HT1080 (cell line): ENCODE measurements at places on chromosomes 11 and 22.

DNA sequence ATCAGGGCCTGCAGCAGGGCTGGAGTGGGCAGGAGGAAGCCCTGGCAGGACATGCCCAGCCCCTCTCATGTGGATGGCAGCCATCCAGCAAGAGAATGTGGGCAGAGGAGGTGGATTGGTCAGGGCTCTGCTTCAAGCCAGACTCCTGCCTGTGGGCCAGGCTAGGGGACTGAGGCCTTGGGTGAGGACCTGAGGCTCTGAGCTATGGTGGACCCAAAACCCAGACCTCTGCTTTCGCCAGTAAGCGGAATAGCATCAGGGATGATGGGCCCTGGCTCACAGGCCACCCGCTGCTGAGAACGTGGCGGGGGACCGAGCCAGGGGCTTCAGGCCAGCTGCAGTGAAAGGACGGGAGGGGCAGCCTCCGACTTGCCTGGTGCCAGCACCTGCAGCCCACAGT, 57.4 kb downstream of the LINC01488 start:
- no peak for DNase-seq

- no peak for DNase-seq
Observed at GRCh38 chr22:45462034-45462655, 40.5 kb upstream of the FBLN1 start.

DNA sequence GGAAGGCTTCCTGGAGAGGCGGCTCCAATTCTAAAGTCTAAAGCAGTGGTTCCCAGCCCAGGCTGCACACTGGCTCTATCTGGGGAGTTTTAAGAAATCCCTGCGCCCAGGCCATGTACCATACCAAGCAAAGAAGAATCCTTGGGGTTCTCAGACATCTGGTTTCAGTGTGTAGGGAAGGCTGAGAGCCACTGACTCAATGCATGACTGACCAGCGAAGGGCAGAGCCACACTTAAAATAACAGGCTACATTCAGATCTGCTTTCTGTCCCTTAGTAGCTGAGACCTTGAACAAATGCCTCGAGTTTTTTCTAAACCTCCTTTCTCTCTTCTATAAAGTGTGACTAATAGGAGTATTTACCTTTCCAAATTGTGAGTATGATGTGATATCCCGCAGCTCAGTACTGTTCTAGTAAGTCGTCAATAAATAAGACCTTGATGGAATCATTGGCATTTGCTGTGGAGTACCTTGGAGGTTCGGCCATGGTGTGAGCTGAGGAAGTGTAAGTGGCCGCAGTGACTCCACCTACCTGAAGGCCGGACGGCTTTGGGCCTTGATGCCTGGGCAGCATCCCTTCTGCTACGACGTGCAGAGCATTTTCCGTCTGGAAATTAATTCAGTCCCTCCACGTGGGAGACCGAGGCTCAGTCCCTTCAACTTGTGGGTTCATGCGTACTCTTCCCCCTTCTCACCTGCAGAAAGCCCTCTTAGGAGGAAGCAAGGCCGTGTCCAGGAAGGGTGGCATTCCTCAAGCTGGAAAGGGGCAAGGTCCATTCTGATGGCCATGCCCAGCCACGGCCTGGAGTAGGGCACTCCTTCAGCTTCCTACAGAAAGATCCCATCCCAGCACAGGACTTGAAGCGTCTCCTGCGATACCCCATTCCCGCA, 25.1 kb downstream of the GLB1L2 start:
- no peak for DNase-seq

GRCh38 chr11:47918882-47919495, 61.4 kb upstream of the PTPRJ start:
- peak; percentile 67 for DNase-seq

- no peak for DNase-seq
Observed at GRCh38 chr22:23525510-23525909, 54.6 kb downstream of the IGLL1 start.

DNA sequence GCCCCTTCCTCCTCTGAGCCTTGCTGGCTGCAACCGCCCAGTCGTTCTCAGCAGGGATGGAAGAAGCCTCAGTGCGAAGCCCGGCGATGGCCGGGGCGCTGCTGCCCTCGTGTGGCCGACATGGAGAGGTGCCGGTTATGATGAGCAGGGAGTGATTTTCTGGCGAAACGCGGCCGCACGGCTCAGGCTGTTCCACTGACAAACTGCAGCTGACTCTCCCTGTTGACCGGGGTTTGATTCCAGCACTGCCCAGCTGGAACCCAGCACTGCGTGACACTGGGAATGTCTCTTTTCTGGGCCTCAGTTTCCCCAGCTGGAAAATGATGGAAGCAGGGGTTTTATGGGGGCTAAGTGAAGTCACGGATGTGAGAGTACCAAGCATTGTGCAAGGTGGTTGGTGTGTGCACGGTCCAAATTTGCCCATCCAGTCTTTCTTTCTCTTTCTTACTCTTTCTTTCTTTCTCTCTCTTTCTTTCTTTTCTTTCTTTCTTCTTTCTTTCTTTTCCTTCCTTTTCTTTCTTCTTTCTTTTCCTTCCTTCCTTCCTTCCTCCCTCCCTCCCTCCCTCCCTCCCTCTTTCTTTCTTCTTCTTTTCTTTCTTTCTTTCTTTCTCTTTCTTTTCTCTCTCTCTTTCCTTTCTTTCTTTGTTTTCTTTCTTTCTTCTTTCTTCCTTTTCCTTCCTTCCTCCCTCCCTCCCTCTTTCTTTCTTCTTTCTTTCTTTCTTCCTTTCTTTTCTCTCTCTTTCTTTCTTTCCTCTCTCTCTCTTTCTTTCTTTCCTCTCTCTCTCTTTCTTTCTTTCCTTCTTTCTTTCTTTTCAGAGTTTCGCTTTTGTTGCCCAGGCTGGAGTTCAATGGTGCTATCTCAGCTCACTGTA, 25.8 kb upstream of the MPPED1 start:
- DNase-seq = peak; percentile 63

DNA sequence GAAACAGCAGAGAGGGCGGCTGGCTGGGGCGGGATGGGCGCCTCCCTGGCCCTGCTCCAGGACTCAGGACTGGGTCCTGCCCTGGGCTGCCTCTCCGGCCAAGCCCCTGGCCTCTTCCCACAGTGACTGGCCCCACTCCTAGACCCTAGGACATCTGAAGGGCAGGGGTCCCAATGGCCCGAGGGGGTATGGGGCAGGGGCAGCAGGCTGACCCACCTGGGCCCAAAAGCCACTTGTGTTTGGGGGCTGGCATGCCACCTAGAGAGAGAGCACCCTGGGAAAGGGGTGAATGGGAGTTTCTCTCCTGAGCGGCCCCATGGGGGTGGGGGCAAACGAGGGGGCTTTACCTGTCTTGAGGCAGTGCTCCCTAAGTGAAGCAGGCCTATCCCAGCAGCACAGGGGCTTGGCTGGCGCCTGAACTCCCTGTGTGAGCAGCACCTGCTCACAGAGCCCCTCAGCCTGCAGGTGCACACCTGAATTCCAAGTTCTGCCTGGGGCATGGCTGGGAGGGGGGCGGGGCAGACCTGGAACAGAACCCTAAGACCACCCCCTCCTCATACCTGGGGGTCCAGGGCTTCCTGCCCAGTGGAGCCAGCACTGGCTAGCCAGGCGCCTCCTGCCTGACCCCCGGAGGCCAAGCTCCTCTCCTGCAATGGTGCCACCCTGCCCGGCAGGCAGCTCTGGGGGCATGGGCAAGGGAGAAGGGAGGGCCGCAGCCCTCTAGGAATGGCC, 16.9 kb downstream of the DUSP8 start:
- DNase-seq = no peak

- no peak for DNase-seq
Observed at GRCh38 chr11:20159466-20160381, 551 bp downstream of the DBX1 start.

DNA sequence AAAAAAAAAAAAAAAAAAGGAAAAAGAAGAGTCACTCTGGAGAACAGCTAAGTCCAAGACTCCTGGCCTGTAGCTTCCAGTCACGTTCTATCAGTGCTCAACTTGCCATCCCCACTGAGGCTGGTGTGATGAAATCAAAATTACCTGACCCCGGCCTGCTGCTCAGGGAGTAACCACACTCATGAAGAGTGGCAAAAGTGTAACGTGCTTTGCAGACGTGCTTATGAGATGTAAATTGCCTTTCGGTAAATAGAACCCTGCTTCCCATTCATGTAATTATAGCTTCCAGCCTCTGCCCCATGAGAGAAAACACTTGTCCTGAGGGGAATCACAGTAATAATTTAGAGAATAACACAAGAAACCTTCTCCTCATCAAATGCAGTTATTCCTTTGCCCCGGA, 28.2 kb upstream of the CHKA start:
- no peak for DNase-seq

DNA sequence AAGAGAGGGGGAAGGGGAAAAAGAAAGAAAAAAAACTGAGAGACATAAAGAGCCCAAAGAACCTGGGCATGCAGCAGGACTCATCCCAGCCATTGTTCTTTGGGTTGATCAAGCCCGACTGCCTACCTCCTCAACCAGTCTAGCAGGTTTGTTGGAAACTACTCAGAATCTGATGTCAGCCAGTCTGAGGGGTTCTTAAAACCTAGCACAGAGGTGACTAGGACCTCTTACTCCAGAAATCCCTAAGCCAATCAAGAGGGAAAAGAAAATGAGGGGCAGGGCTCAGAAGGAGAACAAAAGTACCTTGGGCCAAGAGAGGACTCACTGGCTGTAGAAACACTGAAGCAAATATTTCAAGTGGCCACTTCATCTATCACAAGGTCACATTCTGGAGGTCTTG, 228.0 kb downstream of the AASDHPPT start:
- no peak for DNase-seq

- peak; percentile 72 for DNase-seq
Observed at GRCh38 chr11:8384199-8384821, 120.6 kb upstream of the LMO1 start.

DNA sequence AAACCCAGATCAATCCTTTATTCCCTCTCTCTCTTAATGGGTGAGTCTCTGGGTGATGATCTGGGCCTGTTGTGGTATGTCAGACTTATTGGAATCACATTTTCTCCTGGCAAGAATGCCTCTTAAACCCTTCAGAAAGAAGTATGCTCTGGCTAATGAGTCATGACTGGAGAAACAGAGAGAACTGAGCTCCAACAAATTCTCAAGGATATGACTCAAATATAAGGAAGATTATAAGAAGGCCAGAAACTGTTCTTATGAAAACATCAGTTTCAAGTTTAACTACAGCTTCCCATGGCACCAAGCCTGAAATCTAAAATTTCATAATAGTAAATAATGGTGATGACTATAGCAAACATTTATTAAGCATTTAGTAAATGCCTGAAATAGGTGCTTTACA, 83.9 kb downstream of the OR5AK2 start:
- peak; percentile 96 for DNase-seq

GRCh38 chr11:33001751-33002542, 13.7 kb upstream of the DEPDC7 start:
- DNase-seq = no peak

- DNase-seq = no peak
Observed at GRCh38 chr11:6655020-6655789, 404 bp downstream of the DCHS1 start.

- no peak for DNase-seq
Observed at GRCh38 chr11:66150140-66150539, 80.1 kb downstream of the PACS1 start.

DNA sequence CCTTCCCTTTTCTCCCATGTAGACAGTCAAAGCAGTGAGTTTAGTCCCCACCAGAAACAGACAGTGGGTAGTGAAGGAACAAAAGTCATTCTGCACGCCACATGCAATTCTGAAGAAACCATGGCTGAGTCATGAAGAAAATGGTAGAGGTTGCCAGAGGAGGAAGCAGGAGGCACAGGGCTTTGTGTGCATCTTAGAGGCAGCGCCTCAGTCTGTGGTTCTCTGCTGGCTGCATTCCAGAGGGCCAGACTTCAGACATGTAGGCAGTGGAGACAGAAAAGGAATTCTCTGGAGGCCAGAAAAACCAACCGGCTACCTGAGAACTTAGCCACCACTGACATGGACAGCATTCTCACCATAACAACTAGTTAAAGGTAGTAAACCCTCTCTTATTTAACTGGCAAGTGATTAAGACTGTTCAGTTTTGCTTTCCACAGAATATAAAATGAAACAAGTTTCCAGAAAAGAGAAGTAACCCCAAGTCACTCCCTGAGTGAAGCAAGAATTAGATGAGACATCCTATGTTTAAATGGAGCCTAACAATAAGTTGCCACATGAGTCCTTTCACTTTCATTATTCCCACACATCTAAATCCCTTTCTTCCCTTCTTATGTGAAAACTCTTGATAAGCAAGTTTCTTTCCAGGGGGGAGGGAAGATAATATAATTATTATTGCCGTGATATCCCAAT, 556.1 kb downstream of the SOX6 start:
- DNase-seq = peak; percentile 88

GRCh38 chr11:76773921-76774361, 9.2 kb upstream of the TSKU start:
- no peak for DNase-seq

- no peak for DNase-seq
Observed at GRCh38 chr22:24134090-24134846, 47.0 kb upstream of the SUSD2 start.

DNA sequence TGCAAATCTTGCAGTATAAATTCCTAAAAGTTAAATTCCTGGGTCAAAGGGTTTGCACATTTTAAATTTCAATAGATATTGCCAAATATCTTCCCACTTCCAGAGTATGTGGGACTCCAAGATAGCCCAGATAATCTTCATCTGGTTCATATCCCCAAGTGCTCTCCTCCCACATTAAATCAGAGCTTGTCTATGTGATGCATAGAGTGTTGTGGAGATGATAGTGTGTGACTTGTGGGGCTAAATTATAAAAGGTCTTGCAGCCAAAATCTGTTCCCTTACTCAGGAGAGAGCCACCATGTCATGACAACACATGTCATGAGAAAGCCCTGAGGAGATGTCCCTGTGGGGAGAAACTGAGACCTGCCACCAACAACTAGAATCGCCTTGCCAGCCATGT, 39.9 kb upstream of the TEAD1 start:
- no peak for DNase-seq

- no peak for DNase-seq
Observed at GRCh38 chr11:14653090-14653489, 9.5 kb downstream of the PDE3B start.

- no peak for DNase-seq
Observed at GRCh38 chr22:19795617-19796008, 35.0 kb downstream of the TBX1 start.

GRCh38 chr22:25202290-25202921, 2.7 kb downstream of the CRYBB3 start:
- peak; percentile 54 for DNase-seq

DNA sequence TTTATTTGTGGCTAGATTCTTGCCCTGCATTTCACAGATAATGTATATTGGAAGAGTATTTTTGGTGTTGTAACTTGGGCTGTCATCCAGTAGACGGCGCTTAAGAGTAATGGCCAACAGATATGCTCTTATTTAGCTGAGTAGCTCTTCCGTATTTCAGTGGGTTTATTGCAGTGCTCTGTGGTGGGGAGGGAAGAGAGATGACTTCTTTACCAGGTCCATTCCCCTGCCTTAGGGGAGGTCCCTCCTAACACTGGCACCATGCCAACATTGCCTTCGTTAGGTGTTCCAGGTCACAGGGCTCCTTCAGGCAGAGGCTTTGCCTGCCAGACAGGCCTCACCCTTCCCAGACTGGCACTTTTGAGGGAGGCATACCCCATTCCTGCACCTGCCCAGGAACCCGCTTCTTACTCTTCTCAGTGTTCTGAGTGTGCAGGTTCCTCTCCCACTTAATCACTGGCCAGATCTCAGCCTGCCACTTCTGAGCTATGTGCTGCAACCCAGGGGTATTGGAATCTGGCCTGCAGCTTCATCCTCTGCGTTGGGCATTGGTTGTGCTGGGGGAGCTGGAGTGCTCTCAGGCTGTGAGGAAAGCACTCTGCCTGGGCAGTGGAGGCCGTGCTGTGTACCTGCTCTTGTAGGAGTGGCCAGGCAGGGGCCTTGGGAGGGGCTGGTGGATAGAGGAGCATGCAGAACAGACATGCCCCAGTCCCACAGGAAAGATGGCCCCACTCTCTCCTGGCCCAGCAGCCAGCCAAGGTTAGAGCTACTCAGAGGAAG, 29.4 kb upstream of the SLN start:
- peak; percentile 37 for DNase-seq
